ENCODE measurements at places on chromosomes 5 and 9. TPM values are rescaled to one million over a fixed set of nuclear protein-coding genes. Genes with fewer than 3 reads are reported as not detected.

Gene MARCHF3
- 0.96 TPM for total RNA-seq

Gene CARTPT
- total RNA-seq = not detected

Gene LHX2
- 5.5 TPM for total RNA-seq

Gene LHX6
- total RNA-seq = 0.38 TPM

Gene ARHGAP26
- 9.2 TPM for total RNA-seq

Gene SLC1A1
- 1.7 TPM for total RNA-seq

Gene TMEM203
- total RNA-seq = 43.2 TPM

Gene IFNB1
- 0.23 TPM for total RNA-seq

Gene C1QTNF2
- total RNA-seq = not detected

Gene SAXO1
- total RNA-seq = not detected

Gene ECPAS
- 52.0 TPM for total RNA-seq

Gene ERAP2
- total RNA-seq = 1.3 TPM

Gene ESM1
- not detected for total RNA-seq

Gene TXNDC8
- total RNA-seq = not detected

Gene SPINK1
- total RNA-seq = not detected

Gene CARD9
- 0.95 TPM for total RNA-seq

Gene C8G
- total RNA-seq = 0.64 TPM

Gene PTPDC1
- total RNA-seq = 4.2 TPM

Gene MARCOL
- total RNA-seq = not detected

Gene PLAC8L1
- not detected for total RNA-seq

Gene SLC1A3
- not detected for total RNA-seq

Gene ANKRD31
- 0.05 TPM for total RNA-seq

Gene KIF24
- total RNA-seq = 3.4 TPM

Gene SPATA6L
- 2.4 TPM for total RNA-seq

Gene MLANA
- total RNA-seq = not detected

Gene FOXI1
- total RNA-seq = not detected

Gene TLX3
- not detected for total RNA-seq

Gene ERBIN
- 13.0 TPM for total RNA-seq

Gene SLC6A19
- not detected for total RNA-seq

Gene TMEM174
- total RNA-seq = not detected

Gene CER1
- not detected for total RNA-seq

Gene CNTRL
- total RNA-seq = 7.1 TPM

Gene LSM11
- total RNA-seq = 1.9 TPM

Gene SPATA31E1
- not detected for total RNA-seq

Gene OBP2B
- not detected for total RNA-seq

Gene SPATA31D4
- not detected for total RNA-seq

Gene PCDHB2
- total RNA-seq = 3.4 TPM

Gene TMEM171
- 7.2 TPM for total RNA-seq

Gene BHMT
- total RNA-seq = not detected

Gene CDH18
- total RNA-seq = not detected

Data from A549 treated with RU486 at 1 μM for 4 hours (cell line).